ENCODE measurements at places on chromosomes 2 and 18. TPM values are rescaled to one million over a fixed set of nuclear protein-coding genes. Genes with fewer than 3 reads are reported as not detected.

GRCh38 chr2:209469481-209469880 lies 45.6 kb downstream of the MAP2 start:
- no peak for DNase-seq

SRD5A2 gene
- total RNA-seq: not detected

DNA sequence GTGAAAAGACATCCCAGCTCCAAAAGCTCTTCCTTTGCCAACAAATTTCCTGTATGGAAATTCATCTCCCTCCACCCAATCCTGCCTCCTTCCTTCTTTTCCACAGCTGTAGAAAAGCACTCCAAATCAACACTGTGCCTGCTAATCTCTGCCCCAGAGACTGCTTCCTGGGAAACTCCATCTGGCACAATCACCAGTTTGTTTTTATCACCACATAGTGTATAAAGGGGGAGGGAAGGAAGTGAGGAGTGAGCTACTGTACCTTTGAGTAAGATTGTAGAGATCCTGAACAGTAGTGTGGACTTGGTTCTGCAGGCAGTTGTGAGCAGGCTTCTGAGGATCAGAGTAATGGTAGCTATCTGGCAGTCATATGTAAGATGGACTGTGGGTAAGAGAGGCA lies 14.7 kb upstream of the FAM237A start:
- no peak for DNase-seq

DNA sequence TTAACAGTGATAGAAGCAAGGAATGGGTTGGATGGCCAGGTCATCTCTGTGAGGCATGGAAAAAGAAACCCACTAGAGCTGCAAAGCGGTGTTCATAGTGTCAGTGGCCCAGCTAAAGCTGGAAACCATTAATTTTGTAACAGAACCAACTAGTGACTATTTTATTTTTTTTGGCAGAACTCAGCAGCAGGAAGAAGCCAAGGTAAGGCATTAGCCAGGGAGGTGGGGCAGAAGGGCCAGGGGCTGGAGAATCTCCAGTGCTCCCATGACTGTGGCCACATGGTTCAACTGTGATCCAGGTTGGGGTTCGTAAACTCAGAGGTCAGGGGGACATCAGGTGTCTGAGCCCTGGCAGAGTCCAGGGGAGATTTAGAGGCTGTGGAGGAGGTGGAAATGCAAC lies 25.9 kb upstream of the YES1 start:
- no peak for DNase-seq

NAT8 gene
- total RNA-seq: not detected

GRCh38 chr2:141063406-141063805 lies 1067.4 kb downstream of the LRP1B start:
- DNase-seq: no peak

GRCh38 chr2:236636714-236637470 lies 67.3 kb downstream of the ACKR3 start:
- DNase-seq: no peak

CNTNAP5 gene
- not detected for total RNA-seq

- no peak for DNase-seq
Observed at GRCh38 chr2:78873526-78873925, 152.0 kb upstream of the REG3G start.

DNA sequence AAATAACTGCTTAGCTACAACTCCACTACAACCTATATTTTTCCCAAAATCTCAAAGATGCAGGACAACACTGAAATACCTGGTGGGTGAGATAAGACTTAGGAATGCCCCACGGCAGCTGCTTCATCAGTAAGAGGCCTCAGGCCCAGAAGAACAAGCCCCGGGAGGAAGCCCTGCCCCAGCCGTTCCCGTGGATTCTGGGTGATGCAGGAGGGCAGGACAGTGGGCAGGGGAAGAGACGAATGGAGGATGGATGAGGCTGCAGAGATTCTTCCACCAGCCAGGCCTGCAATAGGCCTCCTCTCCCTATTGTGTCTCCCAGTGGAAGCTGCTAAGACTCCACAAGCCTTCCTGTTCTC lies 197.9 kb upstream of the HDAC4 start:
- no peak for DNase-seq

DNA sequence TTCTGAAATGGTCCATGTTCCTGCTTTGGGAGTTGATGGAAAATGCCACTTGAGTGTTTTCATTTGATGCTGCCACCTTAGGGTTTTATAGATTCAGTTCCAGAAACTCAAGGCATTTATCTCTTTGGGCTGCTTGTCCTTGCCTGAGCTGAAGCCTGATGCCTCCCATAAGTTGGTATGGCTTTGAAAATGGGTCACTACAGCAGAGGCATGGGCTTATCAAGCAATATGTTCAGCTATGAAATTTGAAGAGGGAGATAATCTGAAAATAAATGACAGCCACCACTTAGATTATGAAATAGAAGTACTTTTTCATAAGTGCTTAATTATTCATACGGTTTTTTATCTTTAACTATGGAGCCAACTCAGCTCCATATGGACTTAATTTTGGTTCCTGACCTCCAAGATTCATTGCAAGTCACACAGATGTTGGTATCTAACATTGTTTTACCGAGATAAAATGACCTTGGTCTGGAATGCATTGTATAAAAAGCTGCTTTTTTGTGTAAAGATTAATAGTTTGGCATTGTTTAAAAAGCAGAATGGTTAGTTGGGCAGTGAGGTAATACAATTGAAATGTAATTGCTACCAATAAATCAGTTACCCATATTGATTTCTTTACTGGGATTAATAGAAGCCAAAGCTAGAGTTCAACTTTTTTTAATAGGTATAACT lies 4.5 kb downstream of the SLC14A1 start:
- DNase-seq: no peak

DNA sequence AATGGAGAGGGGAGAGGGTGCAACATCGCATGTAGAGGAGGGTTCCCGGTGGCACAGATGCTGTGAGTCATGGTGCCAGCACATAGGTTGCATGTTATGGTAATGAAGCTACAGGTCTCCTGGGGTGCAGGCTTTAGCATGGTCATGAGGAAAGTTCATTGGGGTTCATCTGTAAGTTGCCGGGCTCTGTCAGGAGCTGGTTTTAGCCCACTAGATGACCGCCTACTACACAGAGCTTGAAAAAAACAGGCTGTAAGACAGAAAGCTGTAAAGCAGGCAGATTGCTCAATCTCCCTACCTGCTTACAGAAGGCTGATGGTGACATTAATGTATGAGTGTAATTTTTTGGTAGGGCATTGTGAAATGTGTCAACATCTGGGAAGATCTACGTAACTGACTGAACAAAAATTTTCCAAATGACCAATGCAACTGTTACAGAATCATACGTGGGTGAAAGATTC lies 23.9 kb downstream of the DYSF start:
- no peak for DNase-seq

- DNase-seq: no peak
Observed at GRCh38 chr2:65436824-65437221, 4.4 kb upstream of the SPRED2 start.

B4GALT6 gene
- 10.2 TPM for total RNA-seq

DNA sequence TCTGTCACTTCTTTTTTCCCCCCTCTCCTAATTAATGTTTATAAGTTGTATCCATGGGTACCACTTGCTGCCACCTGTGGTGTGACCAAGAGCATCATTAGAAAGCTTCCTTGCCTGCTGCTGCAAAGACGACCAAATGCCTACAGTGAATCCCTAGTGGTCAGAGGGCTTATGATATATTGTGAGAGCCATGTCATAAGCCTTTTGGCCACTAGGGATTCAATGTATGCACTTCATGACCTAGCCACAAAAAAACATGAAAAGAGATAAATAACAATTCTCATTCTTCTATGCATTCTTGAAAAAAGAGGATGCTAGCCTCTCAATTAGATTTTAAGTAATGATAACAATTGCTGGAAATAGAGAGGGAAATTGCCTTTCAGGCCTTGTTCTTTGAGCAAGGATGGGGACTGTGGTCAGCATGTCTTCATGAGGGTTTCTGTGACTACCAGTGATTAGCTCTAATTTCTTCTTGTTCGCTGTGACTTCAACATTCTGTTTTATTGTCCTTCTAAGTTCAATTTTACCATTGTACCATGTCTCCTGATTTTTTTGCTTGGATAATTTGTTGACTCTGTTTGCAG lies 435.3 kb downstream of the TGIF1 start:
- DNase-seq: no peak

DNA sequence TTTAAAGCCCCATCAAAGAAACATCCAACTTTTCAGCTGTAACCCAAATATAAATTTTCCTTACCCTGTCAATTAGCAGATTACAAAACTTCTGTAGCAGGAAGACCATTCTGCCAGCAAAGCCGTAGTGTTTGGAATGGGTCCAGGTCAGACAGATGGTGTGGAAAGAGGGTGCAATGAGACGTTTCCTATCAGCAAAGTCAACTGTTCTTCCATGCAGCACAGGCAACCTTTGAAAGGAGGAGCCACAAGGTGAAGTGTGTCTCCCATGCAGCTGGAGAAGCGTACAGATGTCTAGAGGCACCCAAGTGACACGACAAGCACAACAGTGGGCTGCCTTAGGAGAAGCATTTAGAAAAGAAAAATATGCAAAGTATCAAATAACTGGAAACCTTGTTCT lies 83.7 kb downstream of the SP3 start:
- DNase-seq: no peak

ANKRD62 gene
- total RNA-seq: not detected

DNA sequence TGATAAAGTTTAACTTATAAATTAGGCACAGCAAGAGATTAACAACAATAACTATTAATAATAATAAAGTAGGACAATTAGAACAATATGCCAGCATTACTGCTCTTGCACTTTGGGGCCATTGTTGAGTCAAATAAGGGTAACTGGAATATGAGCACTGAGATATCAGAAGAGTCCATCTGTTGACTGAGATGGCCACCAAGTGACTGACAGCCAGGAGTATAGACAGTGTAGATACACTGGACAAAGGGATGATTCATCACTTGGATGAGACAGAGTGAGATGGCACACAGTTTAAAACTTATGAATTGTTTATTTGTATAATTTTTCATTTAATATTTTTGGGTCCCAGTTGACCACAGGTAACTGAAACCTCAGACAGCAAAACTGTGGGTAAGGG lies 20.0 kb downstream of the NAB1 start:
- DNase-seq: no peak

NBEAL1 gene
- 13.4 TPM for total RNA-seq

DNA sequence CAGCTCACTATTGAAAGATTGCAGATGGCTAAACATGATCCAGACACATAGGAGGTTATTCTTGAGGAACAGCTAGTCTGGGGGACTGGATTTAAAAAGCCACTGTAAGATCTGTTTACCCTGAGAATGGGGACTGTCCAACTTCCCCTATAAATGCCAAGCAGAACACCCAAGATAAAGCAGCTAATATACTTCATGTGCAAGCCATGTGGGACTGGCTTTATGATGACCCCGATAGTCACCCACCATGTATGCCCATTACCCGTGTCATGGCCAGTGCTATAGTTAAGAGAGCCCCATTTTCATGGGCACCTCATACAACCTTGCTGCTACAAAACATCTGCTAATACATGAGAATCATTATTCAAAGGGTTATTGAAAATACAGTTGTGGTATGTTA lies 16.0 kb downstream of the YPEL5 start:
- DNase-seq: no peak

DNA sequence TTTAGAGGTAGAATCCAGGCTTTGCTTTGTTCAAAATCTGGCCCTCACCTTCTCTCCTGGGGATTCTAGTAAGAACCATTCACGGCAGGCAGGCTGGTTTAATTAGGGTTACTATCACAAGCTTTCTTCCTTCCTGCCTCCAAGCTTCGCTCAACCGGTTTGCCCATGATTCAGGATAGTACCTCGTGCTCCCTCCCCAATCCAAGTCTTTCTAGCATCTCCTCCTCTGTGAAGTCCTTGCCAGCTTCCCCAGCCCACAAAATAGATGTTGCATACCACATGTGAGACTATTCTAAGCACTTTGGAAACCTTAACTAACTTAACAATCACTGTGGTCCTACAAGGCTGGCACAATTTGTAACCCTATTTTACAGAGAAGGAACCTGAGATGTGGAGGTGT lies 135.1 kb downstream of the SOCS6 start:
- DNase-seq: no peak

DNA sequence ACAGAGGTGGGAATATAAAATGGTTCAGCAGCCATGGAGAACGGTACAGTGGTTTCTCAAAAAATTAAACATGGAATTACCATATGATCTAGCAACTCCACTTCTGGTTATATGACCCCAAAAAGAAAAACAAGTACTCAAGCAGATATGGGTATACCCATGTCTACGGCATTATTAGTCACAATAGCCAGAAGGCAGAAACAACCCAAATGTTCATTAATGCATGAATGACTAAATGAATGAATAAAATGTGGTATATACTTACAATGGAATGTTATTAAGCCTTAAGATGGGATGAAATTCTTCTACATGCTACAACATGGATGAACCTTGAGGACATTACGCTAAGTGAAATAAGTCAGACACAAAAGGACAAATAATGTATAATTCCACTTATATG lies 266.8 kb upstream of the FBXO11 start:
- no peak for DNase-seq

DNA sequence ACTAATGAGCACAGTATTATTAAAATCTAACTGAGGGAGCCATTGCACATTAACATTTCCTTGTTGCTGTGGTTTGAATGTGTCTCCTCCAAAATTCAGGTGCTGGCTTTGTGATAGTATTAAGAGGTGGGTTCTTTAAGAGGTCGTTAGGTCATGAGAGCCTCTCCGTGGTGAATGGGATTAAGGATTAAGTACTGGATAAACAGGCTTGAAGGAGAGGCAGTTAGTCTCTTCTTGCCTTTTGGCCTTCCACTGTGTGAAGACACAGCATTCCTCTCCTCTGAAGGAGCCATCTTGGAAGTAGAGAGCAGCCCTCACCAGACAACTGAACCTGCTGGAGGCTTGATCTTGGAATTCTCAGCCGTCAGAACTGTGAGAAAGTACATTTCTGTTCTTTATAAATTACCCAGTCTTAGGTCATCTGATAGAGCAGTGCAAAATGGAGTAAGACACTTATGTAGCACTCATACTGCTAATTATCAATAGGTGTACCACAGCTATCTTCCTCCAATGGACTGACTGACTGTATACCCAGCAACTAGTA lies 182.7 kb downstream of the MYO3B start:
- DNase-seq: no peak

GRCh38 chr2:181176540-181176939 lies 196.1 kb downstream of the UBE2E3 start:
- no peak for DNase-seq

GRCh38 chr2:188349019-188349418 lies 57.3 kb downstream of the GULP1 start:
- no peak for DNase-seq

DNA sequence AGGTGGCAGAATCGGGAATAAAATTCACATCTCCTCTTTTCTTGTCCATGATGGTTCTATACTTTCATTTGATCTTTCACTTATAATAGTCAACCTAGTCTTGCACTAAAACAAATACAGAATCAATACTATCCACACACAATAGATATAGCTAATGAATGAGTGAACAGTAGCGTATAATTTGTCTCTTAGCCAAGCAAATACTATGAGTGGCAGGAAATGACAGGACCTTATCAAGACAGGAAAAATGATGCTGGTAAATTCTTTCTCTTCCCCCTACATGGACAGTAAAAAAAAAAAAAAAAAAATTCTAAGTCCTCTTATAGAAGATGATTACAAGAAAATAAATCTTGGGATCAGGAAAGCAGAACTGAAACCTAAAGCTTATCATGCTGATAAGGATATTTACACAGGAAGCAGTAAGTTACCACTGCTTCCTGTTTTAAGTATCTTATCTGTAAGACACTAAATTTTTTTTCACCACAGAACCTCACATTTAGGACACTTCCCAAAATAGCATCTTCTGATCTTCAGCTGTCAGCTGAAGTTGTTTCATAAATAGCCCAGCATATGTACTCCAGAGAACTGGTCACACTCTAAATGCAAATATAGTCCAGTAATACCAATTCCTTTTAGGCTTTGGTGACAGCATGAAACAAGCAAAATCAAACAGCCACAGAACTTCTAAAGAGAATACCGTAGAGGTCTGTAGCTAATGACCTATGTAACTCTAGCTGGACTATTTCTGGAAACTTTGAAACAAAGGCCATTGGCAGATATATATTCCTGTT lies 27.0 kb downstream of the IRS1 start:
- no peak for DNase-seq
